ENCODE measurements at places on chromosomes 4 and X. TPM values are rescaled to one million over a fixed set of nuclear protein-coding genes. Genes with fewer than 3 reads are reported as not detected.

DNA sequence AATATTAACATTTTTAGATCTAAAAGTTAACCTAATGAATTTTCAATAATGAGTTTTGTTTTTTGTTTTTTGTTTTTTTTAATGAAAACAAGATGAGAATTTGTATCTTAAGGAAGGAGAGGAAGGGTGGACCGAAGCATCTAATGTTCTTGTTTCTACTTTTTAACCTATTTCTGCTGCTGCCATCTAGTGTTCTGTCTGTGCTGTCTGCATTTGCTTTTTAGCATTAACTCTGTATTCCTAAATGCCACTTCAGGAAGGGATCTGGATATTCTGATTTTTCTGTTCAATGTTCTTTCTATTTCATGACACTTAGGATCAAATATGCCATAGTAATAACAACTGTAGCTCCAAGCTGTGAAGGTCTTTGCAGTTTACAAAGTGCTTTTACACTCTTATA is 161.7 kb downstream of the BRWD3 start:
- peak; percentile 0 for DNase-seq

The RHOXF2B gene
- not detected for polyA plus RNA-seq

- peak; percentile 59 for DNase-seq
Observed at GRCh38 chrX:9682456-9682855, 83.2 kb downstream of the GPR143 start.

- no peak for DNase-seq
Observed at GRCh38 chrX:80181079-80181478, 166.5 kb downstream of the TBX22 start.

The GRPR gene
- polyA plus RNA-seq = 3.6 TPM

- peak; percentile 28 for DNase-seq
Observed at GRCh38 chrX:49840679-49841078, 11.6 kb downstream of the PAGE4 start.
